ENCODE measurements at places on chromosomes 13 and 19.

- DNase-seq: no peak
Measured at GRCh38 chr19:5337708-5338655, 2.6 kb downstream of the PTPRS start.

DNA sequence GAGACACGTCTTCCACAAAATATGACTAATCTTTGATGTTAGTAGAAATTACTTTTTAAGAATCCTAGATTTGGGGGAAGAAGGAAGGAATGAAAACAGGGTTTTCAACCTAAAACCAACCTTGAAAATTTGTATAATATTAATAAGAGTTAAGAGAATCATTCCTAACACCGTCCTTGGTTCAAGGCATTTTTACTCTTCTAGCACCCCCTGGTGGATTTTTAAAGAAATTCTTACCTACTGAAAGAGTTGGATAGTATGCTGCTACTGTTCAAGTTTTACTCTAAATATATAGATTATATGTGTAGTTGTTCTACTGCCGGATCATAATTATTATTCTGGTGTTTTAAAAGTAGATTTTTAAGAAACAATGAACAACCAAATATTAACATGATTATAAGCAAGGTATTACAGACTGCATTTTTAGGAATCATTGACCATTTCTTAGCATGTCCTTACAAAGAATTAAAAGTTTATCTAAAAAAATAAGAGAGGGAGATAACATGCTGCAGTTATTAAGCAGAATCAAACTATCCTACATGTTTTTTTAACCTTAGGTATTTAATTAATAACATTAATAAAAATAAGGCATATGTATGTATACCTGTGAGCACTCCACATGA is 7.4 kb upstream of the SLITRK6 start:
- no peak for DNase-seq

GRCh38 chr19:7845390-7846154 is 15.6 kb downstream of the EVI5L start:
- no peak for DNase-seq

GRCh38 chr19:48613852-48614435 is 932 bp downstream of the FAM83E start:
- DNase-seq: no peak

DNA sequence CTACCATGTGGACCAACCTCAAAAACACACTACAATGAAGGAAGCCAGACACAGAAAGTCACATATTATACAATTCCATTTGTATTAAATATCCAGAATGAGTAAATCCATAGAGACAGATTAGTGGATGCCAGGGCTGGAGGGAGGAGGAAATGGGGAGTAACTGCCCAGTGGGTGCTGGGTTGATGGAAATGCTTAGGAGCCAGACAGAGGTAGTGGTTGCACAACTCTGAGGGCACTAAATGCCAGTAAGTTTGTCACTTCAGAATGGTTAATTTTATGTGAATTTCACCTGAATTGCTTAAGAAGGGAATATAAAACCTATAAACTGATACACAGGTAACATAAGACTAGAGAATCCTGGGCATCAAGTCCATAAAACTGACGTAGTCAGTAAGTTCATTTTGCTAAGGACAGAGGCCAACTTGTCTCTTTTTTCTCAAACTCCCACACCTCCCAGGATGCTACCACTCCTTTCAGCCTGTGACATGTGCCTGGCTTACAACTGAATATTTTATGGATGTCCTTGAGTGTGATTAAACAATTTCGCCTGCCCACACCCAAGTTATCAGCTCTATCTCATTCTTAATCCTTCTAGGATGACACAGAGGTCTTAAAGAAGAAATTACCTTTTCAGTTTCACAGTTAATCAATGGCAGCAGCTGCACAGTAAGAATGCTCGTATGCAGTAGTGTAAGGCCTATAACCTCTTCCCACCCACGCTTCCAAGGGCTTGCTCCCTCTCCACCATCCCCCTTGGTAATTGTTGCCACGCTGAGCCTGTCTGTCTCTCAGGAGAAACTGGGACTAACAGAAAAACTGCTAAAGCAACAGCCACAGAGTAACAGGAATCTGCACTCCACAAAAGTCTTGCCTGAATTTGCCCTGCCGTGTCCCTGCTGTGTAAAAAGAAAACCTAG is 5.9 kb upstream of the MLNR start:
- no peak for DNase-seq

- DNase-seq: no peak
Measured at GRCh38 chr13:43294412-43294811, 271.0 kb downstream of the DNAJC15 start.

DNA sequence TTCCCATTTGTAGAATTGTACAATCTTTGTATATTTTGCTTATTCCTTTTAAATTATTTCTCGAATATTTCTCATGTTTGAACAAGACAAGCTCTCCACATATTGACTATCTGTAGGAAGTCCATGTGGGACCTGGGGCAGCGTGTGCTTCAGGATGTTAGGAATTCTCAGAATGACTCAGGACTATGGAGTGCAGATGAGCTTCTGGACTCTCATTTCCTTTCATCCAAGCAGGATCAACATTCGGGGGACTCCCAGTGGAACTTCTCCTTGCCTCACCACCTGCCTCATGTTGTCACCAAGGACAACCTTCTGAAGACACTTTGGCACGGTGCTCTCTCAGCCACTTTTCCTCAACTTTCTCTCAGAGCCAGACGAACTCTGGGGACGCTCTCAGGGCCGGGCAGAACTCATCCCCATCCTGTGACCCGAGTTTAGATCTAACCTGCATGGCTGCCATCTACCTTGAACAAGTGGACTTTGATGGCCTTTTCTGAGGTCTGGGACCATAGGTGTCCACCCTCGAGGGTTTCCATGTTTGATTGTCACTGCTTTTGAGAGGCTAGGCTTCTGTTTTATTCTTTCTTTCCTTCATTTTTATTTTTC is 441.7 kb downstream of the IRS2 start:
- no peak for DNase-seq

DNA sequence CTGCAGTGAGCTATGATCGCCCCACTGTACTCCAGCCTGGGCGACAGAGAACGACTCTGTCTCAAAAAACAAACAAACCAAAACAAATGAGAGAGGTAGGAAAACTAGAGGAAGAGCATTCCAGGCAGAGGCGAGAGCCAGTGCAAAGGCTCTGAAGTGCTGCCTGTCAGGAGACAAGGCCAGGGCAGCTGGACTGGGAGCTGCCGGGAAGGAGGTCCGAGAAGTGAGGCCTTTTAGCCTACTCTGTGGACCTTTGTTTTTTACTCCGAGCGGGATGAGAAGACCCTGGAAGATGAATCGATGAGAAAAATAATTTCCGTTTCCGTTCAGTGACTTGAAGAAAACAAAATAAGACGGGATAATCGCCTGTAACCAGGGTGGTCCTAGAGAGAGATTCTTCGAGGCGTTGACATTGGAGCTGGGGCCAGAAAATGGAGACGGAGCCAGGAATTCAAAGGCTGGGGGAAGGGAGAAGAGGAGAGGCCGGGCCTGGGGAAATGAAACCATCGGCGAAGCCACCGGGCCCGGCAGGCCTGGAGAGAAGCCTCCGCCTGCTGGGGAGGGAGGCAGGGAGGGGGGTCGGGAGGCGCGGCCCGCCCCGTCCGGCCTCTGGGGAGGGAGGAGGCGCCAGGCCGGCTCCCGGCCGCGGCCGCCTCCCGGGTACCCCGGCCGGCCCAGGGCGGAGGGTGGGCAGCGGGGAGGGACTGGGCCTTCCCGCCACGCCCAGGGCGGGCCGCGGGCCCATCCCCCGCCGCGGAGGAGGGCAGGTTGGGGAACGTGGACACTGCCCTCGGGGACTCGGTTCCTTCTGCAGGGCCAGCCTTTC is 7.8 kb upstream of the SERTAD1 start:
- DNase-seq: no peak

GRCh38 chr19:8311461-8312260 is 3.5 kb upstream of the CD320 start:
- DNase-seq: no peak

- no peak for DNase-seq
Measured at GRCh38 chr19:2569596-2570465, 93.9 kb downstream of the GADD45B start.

GRCh38 chr19:19561946-19562664 is 24.0 kb downstream of the CILP2 start:
- no peak for DNase-seq

All from NCI-H524 treated with DMSO at 0.1 percent for 48 hours (cell line).